Sciatic nerve (tissue), 2 donors: ENCODE measurements at places on chromosomes 6 and 20. TPM values are rescaled to one million over a fixed set of nuclear protein-coding genes. Genes with fewer than 3 reads are reported as not detected.
A peak's percentile ranks its signal among the peaks of the same experiment; 100 is the strongest.

DNA sequence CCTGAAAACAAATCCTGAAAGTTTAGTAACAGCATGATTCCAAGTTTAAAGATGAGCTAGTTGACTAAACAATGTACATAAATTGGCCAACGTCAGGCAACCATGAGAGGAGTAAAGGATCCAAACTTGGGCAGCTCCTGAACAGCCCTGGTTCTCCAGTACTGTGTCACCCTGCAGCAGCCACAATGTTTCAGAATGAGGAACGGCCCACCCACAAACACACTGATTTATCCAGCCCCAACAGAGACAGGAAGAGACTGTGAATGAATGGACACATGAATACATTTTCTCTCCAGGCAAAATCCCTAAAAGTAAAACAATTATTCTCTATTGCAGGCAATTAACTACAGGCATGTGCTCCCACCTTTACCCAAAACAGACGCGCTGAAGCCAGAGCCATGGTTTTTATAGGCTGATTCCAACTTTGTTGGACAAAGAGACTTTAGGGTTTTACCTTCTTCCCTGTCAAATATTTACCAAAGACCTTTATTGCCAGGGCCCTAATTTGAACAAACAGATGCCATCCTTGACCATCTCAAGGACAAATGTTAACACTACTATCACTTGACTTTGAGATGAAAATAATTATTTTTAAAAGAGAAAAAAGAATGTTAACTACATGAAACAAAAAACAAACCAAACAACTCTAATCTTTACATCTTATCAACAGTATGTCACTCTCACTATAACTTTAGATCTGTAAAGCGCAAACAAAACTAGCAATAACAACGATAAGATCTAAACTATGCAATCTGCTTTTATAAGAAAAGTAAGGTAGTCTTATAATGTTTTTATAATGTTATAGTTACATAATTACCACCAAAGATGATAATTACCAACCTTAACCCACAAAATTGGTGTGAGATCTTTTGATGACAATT lies 22.9 kb downstream of the CNKSR3 start:
- no peak for DNase-seq

DNA sequence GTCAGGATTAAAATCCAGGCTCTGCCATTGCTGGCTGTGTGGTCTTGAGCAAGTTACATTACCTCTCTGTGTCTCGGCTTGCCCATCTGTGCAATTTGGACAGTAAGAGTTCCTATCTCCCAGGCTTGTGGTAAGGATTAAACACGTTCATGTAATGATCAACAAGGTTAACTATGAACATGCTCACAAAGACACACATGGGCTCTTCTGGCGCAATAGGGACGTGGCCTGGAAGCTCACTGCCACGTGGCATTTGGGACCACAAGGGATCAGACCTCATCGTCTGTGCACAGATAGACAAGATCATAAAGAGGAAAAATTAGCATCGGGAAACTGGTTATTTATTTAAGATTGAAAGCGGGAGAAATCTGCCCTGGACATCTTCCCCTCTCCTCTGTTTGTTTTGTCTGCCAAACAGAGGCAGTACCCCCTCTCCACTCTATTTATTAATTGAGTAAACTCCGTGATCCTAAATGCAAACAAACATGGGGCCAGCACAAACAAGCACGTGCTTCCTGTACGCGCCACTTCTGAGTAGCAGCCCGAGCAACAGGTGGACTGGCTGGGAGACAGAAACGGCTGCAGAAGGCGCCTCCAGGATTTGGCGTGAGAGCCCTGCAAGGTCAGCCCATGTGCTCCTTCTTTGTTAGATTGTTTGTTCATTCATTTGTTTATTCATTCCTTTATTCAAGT lies 95.0 kb downstream of the CDH26 start:
- no peak for DNase-seq

DNA sequence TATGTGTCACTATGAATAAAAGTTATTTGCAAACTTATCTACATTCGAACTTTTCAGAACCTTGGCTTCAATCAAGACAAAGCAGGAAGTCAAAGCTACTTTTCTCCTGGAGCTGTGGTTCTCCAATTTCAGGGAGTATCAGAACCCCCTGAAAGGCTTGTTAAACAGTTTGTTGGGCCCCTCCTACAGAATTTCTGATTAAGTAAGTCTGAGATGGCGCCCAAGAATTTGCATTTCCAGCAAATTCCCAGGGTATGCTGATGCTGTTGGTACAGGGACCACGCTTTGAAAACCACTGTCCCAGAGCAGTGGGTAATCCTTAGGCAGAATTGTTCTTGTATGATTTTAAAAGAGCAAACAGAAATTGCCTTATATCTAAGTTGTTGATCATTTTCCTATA lies 189.9 kb upstream of the KCNG1 start:
- no peak for DNase-seq

DNA sequence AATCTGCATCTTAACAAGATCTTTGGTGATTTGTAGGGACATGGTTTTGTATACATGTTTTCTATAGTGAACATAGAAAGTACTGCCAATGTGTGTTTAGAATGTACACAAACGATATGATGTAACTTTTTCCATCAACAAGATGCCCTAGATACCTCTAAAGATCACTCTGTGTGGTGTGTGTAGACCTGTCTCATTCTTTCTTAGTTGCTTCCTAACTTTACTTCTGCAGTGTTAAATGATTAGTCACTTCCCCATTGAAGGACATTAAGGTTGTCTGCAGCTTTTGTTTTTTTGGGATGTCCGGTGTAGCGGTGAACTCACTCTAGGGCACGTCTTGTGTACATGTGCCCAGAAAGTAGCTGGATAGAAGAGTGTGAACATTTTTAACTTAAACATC lies 35.9 kb downstream of the CDYL start:
- no peak for DNase-seq

DNA sequence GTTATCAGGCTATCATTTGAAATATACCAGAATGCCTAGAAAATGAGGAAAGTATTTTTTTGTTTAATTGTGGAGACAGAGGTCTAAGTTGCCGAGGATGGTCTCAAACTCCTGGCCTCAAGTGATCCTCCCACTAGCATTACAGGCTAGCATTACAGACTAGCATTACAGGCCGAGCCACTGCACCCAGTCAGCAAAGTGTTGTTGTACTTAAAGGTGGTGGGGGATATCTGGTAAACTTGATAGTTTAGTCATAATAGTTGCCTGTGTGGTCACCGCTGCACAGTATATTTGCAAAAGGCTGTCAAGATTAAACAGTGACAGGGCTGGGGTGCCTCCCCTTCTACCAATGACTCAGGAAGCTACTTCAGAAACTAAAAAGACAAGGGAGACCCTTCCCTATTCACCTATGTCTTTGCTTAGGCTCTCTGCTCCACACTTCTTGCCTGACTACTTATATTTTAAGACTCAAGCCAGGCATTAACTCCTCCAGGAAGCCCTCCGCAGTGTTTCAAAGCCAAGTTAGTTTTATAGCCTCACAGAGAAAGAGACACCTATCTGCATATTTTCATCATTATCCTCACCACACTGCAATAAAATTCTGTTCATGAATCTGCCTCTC lies 3.1 kb upstream of the AKIRIN2 start:
- DNase-seq = no peak

TGIF2 gene
- 25.3 TPM for total RNA-seq

DNA sequence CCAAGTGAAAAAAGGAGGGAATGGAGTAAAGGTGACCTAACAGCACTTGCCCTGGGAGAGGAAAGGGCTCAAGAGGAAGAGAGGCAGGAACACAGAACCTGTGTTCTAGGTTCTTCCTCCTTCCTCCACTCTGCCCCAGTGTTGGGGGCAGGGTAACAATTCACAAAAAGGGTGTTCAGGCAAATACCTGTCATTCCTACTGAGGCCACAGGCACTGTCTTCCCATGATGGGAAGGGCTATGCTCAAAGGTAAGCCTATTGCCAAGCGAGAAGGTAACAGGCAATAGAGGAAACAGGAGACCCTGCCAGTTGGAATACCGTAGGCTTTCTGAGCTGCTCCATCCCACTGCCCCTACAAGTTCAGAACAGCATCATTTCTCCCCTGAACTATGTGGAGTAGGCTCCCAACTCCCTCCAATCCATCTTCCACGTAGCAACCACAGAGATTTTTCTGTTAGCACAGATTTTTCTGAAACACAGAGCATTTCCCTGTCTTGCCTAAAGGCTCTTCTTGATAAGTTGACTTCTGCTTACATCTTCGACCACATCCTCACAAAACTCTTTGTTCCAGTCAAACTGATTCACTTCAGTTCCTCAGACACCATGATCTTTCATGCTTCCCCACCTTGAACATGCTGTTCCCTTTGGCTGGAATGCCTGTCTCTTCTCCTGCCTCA lies 2.7 kb downstream of the AGPAT1 start:
- no peak for DNase-seq

LPIN3 gene
- total RNA-seq = 12.9 TPM

DNA sequence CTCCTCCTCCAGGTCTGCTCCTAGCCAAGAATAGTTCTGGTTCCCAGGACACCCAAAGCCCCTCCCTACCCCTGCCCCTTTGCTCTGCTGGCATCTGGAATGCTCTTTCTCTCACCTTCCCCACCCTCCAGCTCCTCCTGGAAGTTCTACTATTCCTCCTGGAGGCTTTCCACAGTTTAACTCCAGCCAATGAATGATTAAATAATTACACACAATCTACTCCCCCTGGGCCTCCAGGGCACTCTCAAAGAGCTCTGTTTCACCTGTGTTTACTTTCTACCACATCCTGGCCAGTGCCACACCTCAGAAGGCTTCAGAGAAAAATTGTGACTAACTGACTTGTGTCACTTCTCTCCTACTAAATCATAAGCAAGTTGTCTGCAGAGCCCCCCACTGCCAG lies 36.2 kb downstream of the GCM1 start:
- no peak for DNase-seq

NMBR gene
- 0.45 TPM for total RNA-seq

DNA sequence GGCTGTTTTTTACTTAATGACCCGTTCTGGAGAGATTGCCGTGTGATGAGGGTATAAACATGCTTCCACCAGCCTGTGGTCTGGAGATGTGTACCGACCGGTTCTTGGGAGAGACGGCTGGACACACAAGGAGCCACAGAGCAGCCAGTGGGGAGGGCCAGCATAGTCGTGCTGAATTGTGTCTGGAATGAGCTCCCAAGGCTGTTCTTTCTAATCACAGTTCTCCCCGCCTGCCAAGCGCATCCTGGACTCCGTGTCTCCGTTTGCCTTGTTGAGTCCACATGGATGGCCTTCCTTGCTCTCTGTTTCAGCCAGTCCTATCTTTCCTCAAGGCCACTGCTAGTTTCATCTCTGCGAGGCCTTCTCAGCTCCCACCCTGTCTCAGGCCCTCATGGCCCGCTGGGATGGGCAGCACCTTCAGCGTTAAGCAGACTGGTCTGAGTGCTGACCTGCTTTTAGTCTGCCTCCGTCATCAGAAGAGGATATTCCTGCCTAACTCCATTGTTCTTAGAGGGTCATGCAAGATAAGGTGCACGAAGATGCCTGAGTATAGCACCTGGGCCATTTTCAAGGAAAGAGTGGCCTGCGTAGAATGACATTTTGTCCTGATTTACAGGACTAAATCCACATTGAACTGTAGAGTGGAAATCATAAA lies 20.6 kb downstream of the MANBAL start:
- DNase-seq = peak; percentile 23

- no peak for DNase-seq
Observed at GRCh38 chr6:89951574-89952104, 57.4 kb downstream of the GJA10 start.

DNA sequence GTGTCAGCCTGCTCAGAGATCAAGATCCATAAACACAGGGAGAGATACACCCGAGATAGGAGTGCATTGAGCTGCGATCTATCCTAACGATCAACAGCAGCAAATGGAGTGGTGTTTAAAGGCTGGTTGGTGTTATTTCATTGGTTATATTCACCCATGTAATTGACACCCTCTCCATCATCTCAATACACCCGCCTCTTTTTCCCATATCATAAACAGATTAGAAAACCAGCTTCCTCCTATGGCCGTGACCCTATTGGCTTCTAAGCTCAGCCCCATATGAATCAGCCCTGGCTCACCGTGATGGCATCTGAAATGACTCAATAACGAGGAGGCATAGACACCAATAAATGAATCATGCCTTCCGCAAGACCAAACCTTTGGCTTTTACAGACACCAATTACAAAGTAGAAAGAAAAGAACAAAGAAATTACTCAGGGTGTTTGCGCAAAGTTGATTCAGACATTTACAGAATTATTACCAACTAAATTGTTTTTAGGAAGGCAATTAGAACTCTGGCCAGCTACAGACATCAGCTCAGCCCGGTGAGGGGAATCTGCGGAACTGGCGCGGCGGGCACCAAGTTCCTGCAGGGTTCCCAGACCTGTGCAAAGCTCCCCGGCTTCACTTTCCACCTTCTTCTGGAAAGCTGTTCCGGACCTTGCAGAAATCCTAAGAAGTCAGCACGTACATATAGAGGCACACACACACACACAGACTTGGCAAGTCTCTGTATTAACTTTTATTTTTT lies 11.5 kb downstream of the PMEPA1 start:
- no peak for DNase-seq

GRCh38 chr6:154874773-154875592 lies 120.1 kb upstream of the TIAM2 start:
- no peak for DNase-seq

- no peak for DNase-seq
Observed at GRCh38 chr6:16767765-16768476, 6.7 kb upstream of the ATXN1 start.

MARCKS gene
- 199 TPM for total RNA-seq

DNA sequence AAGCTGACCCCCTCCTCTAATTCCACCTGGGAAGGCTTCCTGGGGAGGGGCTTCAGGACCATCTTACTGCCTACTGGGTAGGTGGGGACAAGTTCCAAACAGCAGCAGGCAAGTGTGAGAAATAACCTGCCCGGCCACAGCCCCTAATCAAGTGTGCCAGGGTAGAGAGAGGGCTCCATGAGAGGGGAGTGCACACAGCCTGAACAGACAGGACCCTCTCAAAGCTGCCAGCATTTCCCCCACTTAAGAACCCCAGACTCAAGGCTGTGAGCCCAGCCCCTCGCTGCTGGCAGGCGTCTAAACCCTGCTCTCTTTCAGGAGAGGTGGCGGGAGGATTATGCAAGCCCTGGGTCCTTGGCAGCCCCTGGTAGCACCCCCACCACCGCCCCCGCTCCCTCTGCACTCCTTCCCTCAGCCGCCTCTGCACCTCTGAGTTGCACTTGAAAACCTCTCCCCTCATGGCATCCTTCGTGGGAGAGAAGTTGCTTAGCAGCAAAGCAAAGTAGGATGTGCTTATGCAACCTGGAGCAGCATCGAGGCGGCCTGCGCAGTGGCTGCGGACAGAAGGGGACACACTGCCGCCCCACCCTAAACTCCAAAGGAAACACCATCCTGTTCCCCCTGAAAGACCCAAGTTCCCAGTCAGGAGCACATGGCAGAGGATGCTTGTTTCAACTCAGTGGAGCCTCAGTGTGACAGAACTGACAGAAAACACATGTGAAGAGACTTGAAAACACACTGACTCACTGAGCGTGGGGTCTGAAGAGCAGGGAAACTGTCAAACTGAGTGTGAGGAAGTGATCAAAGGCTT lies 10.5 kb downstream of the DDRGK1 start:
- no peak for DNase-seq
